ENCODE measurements at places on chromosomes 2 and 18. TPM values are rescaled to one million over a fixed set of nuclear protein-coding genes. Genes with fewer than 3 reads are reported as not detected.

POTEC gene
- total RNA-seq: 0.07 TPM

TPO gene
- not detected for total RNA-seq

- DNase-seq: no peak
Measured at GRCh38 chr2:219344751-219345430, 12.3 kb upstream of the RESP18 start.

- DNase-seq: no peak
Measured at GRCh38 chr2:70645733-70646419, 92.2 kb upstream of the TGFA start.

GRCh38 chr18:63440881-63441280 lies 18.6 kb upstream of the VPS4B start:
- no peak for DNase-seq

DNA sequence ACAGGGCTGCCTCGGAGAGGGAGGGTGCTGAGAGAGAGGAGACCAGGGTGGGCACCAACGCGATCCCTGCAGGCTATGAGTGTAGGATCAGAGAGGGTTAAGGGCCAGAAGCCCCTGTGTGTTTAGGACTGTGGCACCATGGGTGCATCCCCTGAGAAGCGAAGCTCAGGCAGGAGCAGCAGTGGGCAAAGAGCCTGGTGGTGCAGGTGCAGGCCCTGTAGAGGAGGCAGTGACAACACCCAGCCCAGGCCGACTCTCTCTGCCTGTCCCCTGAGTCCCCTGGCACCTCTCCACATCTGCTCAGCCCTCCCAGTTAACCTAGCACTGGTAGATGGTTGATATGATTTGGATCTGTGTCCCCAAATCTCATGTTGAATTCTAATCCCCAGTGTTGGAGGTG lies 139.8 kb downstream of the RNF152 start:
- DNase-seq: no peak

- DNase-seq: no peak
Measured at GRCh38 chr2:115036818-115037217, 594.4 kb downstream of the DPP10 start.
